Foreskin keratinocyte (primary cell): ENCODE measurements at places on chromosomes 7 and 10.

GRCh38 chr7:153065051-153065450 lies 305.5 kb downstream of the ACTR3B start:
- no peak for DNase-seq

DNA sequence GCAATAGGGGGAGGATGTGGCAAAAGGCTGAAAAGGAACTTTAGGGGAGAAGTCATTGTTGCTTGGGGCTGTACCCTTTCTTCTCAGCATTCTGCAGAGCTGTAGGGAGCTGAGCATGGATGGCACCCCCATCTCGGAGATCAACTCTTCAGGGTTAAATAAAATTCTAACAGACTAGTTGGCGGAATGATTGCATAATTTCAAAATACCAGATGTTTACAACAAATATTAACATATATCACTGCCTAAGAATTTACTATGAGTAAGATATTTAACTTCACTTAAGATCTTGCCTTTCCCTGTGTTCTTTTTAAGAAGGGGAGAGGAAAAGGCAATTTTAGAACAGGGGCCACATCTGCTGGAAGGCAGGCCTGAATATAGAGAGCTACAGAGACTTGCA lies 509 bp upstream of the OR2F1 start:
- DNase-seq, result no peak

GRCh38 chr10:102948176-102948575 lies 30.1 kb downstream of the CNNM2 start:
- no peak for DNase-seq

DNA sequence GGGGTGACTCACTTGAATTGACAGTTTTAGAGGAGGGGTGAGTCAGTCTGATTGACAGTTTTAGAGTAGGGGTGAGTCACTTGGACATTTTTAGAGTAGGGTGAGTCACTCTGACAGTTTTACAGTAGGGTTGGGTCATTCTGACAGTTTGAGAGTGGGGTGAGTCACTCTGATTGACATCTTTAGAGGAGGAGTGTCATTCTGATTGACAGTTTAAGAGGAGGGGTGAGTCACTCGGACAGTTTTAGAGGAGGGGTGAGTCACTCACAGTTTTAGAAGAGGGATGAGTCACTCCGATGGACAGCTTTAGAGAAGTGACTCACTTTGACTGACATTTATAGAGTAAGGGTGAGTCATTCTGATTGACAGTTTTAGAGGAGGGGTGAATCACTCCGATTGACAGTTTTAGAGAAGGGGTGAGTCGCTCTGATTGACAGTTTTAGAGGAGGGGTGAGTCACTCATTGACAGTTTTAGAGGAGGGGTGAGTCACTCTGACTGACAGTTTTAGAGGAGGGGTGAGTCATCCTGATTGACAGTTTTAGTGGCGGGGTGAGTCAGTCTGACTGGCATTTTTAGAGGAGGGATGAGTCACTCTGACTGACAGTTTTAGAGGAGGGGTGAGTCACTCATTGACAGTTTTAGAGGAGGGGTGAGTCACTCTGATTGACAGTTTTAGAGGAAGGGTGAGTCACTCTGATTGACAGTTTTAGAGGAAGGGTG lies 595.9 kb downstream of the DNAJB6 start:
- DNase-seq, result no peak

DNA sequence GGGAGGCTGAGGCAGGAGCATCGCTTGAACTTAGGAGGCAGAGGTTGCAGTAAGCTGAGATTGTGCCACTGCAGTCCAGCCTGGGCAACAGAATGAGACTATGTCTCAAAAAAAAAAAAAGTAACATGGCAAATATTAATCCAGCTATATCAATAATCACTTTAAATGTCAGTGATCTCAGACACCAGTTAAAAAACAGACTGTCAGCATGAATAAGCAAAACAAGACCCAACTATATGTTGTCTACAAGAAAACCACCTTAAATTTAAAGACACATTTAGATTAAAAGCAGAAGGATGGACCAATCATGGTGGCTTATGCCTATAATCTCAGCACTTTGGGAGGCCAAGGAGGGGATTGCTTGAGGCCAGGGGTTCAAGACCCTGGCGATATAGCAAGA lies 8.5 kb upstream of the ATE1 start:
- no peak for DNase-seq

GRCh38 chr7:102823390-102824119 lies 74.8 kb downstream of the FAM185A start:
- no peak for DNase-seq

- DNase-seq, result no peak
These were observed 85.4 kb downstream of the MACC1 start for GRCh38 chr7:20131776-20132175.

- DNase-seq, result no peak
These were observed 52.0 kb upstream of the SMNDC1 start for GRCh38 chr10:110356628-110357245.

DNA sequence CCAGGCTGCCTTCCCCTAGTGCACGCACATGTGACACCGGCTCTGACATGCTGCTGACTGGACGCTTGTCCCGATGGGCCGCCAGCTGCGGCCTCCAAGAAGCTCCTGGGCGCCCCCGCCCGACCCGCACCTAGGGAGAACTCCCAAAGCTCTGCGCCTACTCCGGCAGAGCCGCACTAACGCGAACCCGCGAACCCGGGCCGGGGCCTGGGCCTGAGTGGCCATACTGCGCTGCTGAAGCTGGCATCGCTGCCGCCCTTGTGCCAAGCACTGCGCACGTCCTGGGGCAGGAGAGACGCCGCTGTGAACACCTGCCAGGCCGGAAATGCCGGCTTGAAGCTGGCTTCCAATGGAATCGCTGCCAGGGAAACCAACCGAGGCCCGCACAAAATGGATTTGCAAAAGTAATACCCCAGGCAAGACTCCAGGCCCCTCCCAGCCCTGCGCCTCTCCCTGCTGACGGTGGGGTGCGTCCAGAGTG lies 85.1 kb downstream of the WASHC2A start:
- DNase-seq, result no peak

- no peak for DNase-seq
These were observed 1240.4 kb downstream of the GATA3 start for GRCh38 chr10:9294865-9295264.

GRCh38 chr10:43170491-43170890 lies 32.2 kb downstream of the CSGALNACT2 start:
- no peak for DNase-seq

DNA sequence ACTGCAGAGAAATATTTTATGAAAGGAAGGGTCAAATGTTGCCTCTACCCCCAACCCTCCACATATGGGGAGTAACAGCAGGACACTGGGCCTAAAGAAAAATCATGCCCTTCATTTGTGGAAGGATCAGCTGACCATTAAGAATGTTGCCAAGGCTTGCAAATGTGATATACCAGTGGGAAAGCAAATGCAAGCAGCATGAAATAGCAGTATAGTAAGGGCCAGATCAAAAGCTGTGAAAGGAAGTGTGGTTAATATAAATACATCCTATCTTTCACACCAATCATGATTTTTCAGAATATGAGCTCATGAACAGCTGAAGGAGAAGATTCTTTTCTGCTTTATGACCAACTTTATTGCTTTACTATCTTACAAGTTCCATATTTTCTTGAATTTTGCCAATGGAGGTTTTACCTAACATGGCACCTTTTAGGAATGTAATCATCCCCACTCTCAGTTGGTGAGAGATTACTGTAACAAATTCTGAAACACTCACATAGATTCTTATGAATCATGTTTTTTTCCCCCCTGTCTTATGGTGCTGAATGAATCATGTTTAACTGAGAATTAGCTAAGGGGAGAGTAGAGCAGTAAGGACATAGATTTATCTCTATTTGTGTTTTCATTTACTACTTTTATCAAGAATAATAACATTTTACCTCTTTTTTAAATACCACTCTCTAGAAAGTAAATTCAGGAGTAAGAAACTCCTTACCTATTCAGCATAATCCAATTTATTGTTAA lies 12.1 kb upstream of the ATAD1 start:
- DNase-seq, result no peak

GRCh38 chr10:96309628-96310320 lies 5.5 kb downstream of the DNTT start:
- no peak for DNase-seq

DNA sequence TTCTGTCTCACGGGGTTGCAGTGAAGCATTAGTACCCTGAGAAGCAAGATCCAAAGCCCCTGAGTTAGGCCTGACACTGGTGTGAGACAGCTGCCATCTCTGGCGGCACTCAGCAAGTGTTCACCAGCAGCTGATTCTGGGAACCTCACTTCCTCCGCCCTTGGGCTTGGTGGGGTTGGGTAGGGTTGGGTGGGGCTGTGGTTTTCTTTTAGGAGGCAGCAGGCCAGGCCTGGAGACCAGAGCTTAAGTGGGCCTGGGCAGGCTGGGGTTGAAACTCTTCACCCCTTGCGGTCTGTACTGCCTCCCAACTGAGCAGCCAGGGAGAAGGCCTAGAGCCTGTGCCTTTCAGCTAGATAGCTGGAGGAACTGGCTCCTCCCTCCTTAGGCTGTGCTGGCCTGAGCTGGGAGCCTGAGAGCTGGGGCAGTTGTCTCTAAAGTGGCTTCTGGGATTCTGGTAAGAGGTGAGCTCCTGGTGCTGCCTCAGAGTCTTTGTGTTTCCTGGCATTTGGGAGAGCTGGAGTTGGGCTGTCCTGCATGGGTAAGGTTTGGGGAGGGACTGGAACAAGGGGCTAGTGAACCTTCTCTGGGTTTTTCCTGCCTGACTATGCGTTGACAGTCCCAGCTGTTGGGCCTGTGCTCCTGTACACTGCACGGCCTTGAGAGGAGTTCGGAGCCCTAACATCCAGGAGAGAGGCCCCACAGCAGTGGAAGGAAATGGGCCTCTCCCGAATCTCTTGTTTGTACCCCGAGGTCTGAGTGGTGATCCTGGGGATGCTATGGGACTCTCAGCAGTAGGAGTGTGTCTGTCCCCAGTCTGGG lies 5.1 kb downstream of the TSPAN14 start:
- DNase-seq, result no peak

GRCh38 chr7:157096286-157097055 lies 42.3 kb upstream of the UBE3C start:
- no peak for DNase-seq
